ENCODE measurements at places on chromosomes 16 and 17. TPM values are rescaled to one million over a fixed set of nuclear protein-coding genes. Genes with fewer than 3 reads are reported as not detected.

MARVELD3 gene
- total RNA-seq, result 0.11 TPM

KCNH6 gene
- total RNA-seq, result not detected

DNAAF8 gene
- total RNA-seq, result 1.8 TPM

CLDN9 gene
- total RNA-seq, result not detected

TMIGD1 gene
- not detected for total RNA-seq

TBC1D3E gene
- total RNA-seq, result not detected

TMC5 gene
- total RNA-seq, result not detected

KRTAP1-1 gene
- total RNA-seq, result not detected

TERB1 gene
- total RNA-seq, result 0.22 TPM

SGSH gene
- total RNA-seq, result 32.3 TPM

GPR142 gene
- total RNA-seq, result not detected

GDE1 gene
- total RNA-seq, result 76.9 TPM

GDPD1 gene
- 0.39 TPM for total RNA-seq

LITAFD gene
- not detected for total RNA-seq
